ENCODE measurements at places on chromosomes 2 and 18.

DNA sequence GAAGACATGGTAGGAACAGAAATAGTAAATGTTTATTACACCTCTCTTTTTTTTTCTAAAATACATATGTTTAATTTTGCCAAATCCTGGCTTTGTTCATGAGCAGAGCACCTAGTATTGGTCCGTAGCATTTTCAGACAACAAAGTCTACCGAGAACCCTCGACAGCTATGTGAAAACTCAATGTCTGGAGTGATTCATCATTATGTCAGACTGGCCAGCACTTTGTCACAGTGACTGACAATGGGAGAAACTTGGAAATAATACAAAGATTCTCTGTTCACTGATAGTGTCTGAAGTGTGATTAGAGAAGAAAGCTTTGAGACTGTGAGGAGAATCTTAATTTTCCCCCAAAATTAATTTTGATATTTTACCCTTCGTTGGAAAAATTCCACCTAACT, 143.0 kb downstream of the HNMT start:
- DNase-seq = no peak

DNA sequence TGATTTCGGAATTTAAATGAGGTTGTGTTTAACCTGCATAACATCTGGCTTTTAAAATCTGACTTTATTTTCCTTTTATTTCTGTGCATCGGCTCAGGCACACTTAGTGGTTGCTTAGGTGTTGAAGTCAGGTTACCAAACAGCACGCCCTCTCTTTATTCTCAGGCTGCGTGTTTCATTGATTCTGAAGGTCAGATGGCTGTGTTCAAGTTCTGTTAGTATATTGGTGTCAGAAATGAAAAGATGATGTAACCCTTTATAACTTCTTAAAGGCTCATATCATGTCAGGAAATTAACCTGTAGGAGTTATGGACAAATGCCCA, 246.5 kb downstream of the LDLRAD4 start:
- DNase-seq = no peak

DNA sequence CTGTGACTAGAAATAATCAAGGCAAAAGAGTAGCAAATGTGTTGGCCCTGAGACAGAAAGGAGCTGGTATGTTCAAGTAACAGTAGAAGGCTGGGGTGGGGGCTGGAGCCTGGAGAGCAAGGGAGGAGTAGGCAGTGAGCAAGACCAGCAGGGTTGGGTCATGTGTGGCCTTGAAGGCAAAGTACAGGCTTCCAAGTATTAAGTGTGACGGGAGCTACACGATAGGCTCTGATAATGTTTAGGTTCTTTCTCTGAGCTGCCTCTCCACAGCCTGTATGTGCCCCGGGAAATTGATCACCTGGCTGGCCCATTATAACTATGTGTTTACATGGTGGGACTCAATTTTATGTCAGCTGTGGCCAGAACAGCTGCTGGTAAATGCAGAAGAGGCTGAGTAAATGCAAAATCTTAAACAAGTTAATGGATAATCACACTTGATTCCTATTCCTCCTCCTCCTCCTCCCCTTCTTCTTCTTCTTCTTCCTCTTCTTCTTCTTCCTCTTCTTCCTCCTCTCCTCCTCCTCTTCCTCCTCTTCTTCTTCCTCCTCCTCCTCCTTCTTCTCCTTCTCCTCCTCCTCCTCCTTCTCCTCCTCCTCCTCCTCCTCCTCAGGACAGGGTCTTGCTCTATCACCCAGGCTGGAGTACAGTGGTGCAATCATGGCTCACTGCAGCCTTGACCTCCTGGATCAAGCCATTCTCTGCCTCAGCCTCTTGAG, 9.3 kb downstream of the IL1F10 start:
- no peak for DNase-seq

- no peak for DNase-seq
Measured at GRCh38 chr2:72388263-72388662, 240.6 kb upstream of the CYP26B1 start.

GRCh38 chr2:18625563-18625962, 36.2 kb upstream of the NT5C1B start:
- DNase-seq = no peak

GRCh38 chr2:175004730-175004979, 526 bp downstream of the CHN1 start:
- no peak for DNase-seq

- DNase-seq = no peak
Measured at GRCh38 chr18:49585781-49586663, 24.2 kb downstream of the LIPG start.

DNA sequence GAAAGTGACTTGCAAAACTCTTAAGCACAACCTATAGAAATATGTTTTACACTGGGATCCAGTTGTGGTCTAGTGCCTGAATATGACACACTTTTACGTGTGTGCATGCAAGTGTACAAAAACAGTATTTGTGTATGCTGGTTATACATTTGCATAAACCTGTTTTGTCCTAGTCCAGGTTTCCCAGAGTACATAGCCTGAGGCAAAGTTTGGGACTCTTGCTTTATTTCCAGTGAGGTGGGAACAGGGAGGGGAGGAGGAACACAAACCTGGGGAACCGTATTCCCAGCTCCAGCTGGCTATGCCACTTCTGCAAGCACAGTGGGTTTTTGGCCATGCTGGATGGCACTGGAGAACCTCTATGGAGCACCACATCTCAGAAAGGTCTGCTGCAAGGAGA, 481.1 kb upstream of the HS6ST1 start:
- no peak for DNase-seq

GRCh38 chr2:141586985-141587384, 543.8 kb downstream of the LRP1B start:
- no peak for DNase-seq

DNA sequence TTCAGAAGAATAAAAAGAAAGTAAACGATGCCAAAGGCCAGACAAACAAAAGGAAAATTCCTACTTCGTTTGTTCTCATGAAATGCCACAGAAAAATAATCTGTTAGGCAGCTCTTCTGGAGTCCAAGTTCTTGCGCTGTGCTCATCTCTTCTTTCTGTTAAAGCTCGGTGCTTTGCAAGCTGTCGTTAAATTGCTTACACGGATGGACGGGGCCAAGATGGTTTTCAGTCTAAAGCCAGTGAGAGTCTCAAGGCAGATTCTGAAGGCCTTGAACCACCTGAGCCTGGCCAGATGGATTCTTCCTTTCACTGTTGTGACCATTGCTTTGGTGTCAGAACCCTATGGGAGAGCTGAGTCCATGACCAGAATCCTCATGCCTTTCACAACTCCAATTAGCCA, 97.6 kb upstream of the RMDN2 start:
- DNase-seq = no peak

DNA sequence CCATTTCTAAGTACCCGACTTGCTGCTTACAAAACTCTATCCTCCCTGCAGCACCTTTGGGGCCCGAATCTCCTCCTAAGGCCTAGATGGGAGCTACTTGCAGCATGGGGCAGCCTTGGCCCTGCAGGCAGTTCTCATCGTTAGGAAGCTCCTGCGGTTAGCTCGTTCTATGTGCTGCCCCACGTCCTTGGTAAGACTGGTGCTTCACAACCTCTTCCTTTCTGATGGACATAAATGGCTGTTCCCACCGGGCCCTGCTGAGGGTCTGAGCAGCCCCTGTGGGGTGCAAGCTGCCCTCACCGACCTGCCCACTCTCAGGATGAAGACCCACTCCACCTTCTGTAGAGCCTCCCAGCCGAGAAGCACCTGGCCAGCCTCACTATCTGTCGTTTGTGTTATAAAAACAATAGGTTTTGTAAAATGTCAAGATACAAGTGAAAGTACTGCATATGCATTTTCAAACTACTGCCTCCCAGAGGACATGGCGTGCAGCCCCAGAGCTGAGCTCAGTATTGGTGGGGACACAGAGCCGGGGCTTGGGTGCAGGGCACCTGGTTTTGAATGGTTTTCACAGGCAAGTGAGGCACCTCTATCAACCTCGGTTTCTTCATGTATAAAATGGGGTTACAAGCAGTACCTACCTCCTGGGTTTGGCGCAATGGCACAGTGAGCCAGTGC, 19.4 kb downstream of the OTOF start:
- DNase-seq = no peak

- DNase-seq = peak; percentile 5
Measured at GRCh38 chr2:151946899-151947812, 118.9 kb upstream of the ARL5A start.

DNA sequence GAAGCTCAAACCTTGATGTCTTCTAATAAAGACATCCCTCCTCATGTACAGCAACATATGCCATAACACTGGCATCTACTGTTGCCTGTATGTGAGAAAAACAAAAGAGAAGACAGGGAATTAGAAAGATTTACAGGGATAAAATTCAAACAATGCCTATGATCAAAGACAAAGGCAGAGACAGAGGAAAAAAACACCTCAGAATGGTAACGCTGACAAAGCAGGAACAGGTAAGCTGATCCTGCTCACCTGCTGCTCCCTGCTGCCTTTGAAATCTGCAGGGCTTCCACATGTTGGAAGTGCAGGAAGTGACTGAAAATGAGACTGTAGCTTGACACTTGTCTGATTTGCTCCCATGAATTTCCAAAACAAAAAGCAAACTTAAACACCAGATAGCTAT, 90.2 kb upstream of the DNAJC10 start:
- DNase-seq = no peak

DNA sequence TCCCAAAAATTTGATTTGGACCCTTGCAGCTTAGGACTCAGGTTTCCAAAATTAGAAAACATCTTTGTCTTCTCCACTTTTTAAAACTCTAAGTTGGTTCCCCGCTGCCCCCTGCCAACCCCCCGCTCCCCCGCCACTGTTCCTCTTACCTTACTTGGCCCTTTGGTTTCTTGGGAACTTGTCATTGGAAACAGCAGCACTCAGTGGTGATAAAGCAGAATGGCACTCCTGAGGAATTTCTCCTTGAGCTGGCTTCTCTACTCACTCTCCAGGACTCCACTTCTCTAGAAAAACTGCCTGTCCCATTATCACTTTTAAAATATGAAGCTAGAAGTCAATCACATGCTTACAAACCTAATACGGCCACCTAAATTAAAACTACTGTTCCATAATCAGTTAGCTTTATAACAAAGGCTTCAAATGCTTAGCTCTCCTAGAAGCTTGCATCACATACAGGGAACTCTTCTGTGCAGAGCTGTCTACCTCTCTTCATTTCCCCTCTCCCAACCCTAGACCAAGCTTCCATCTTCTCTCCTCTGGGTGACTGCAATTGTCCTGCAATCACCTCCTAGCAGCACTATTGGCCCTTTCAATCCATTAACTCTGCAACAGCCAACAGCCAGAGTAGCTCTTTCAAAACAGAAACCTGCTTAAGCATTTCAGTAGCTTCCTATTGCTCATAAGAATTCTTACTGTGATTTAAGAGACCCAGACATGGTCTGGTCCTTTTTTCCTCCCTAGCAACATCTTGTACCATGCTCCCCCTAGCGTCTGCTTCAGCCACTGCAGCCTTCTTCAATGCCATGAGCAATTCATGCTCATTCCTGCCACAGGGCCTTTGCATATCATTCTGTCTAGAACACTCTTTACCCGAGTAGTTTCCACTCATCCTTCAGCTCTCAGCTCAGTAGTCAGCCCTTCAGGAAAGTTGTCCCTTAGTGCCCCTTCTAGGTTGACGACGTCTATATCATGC, 15.2 kb upstream of the PLEKHM3 start:
- peak; percentile 82 for DNase-seq

DNA sequence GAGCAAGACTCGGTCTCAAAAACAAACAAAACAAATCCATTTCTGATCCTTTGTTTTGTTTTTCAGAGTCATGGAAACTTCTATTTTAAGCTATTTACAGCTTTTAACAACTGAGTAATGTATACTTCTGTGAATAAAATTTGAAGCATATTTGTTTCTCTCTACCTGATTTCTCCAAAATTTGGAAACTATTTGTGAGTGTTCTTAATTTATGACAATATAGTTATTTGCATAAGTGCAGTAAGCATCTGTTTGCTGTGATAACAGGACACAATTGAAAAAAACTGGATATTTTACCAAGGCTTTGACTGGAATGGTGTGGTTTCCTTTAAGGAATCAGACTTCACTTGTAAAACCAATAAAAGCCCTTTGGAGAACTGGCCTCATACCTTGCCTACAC, 53.3 kb upstream of the GULP1 start:
- DNase-seq = no peak

- peak; percentile 24 for DNase-seq
Measured at GRCh38 chr2:119106301-119106897, 52.2 kb downstream of the C1QL2 start.

DNA sequence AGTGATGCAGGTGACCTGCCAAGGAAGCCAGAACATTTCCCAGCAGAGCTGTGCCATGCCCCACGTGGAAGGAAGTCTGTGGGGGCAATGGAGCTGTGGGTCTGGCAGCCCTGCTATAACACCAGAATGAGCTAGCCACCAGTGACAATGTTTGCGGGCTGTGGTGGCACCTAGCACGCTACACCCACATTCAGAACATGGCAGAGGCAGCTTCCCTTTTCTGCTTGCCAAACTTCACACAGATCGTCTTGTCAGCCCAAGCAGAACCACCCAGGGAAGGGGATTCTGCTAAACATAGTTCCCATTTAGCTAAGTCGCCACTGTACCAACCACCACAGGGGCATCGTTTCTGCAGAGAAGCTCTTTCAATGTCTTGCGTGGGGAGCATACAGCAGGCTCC, 27.0 kb upstream of the CCDC93 start:
- no peak for DNase-seq

DNA sequence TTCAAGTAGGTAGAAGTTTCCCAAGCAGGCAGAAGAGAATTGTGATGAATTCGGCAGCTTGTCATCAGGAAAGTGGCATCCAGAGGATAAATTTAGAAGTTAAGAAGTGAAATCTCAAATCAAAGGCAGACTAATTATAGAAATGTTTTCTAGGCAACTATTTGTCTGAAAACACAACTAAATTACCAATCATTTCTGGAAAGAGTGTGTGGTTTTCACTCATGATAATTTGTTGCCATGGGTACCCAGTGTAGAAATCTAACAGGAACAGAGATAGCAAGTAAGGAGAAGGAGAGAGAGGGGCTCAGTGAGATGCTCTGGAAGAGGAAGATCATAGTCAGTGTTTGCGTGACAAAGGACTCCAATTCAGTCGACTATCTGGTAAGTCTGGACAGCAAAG, 208.1 kb downstream of the NCKAP5 start:
- no peak for DNase-seq

DNA sequence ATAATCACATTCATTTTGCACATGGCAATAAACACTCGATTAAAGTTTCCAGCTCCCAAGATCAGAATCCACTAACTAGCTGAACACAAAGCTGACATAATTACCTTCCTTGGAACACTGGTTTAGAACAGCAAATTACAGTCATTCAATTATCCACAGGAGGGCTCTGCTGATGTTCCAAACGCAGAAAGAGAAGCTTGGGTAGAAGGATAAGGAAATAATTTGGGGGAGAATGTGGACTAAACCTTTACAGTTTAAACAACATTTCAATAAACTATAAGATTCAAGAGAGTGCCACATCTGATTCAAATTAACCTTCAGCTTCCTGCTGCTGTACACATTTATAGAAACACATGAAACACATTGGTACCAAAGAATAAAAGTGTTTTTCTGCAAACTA, 67.8 kb upstream of the ARL4C start:
- no peak for DNase-seq

GRCh38 chr18:76379226-76380126, 115.6 kb downstream of the ZNF516 start:
- DNase-seq = no peak

- DNase-seq = no peak
Measured at GRCh38 chr2:151037434-151037833, 224.2 kb downstream of the RBM43 start.
